OCI-LY7 (cell line): ENCODE measurements at places on chromosomes 2 and 18.
A peak's percentile ranks its signal among the peaks of the same experiment; 100 is the strongest.

GRCh38 chr2:223051693-223052289 is at the start of gene KCNE4:
Gene KCNE4 (plus strand): TSS chr2:223052190. CDS start chr2:223052831, 641 bp downstream.
- no peak for DNase-seq

- no peak for DNase-seq
These were observed 9.9 kb downstream of the ACVR1 start for GRCh38 chr2:157866202-157866601.

DNA sequence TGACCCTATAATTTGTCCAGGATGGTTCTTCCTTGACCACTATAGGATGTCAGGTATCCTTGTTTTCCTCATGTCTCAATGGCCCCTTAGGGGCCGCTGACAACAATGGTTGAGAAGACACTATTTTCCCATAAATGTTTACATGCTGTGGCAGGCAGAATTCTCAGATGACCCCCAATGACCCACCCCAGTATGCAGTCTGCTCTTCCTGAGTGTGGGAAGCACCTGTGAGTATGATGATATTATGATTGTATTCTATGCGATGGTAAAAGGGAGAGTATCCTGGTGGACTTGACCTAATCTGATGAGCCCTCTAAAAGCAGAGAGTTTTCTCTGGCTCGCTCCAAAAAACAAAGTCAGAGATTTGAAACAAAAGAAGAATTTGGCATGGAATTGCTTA is 123.1 kb upstream of the DLX2 start:
- DNase-seq = no peak

- no peak for DNase-seq
These were observed 309.5 kb upstream of the HS6ST1 start for GRCh38 chr2:128628206-128628605.

GRCh38 chr2:84449711-84450110 is 9.4 kb downstream of the SUCLG1 start:
- DNase-seq = no peak

DNA sequence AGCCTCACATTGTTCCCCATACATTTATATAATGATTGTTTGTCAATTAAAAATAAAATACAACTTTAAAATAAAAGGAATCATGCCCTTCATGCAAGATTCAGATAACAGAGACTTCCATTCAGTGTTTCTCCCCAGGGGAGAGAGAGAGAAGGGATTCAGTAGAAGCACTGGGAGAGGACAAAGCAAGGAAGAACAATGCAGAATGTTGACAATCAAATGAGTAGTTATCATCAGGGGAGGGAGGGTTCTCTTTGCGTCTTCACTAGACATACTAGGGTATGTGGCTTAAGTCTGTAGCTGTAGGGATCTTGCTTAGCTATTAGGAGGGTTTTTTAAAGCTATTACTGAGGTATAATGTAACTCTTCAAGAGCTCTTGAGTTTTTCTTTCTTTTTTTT is 30.7 kb downstream of the FSHR start:
- no peak for DNase-seq

DNA sequence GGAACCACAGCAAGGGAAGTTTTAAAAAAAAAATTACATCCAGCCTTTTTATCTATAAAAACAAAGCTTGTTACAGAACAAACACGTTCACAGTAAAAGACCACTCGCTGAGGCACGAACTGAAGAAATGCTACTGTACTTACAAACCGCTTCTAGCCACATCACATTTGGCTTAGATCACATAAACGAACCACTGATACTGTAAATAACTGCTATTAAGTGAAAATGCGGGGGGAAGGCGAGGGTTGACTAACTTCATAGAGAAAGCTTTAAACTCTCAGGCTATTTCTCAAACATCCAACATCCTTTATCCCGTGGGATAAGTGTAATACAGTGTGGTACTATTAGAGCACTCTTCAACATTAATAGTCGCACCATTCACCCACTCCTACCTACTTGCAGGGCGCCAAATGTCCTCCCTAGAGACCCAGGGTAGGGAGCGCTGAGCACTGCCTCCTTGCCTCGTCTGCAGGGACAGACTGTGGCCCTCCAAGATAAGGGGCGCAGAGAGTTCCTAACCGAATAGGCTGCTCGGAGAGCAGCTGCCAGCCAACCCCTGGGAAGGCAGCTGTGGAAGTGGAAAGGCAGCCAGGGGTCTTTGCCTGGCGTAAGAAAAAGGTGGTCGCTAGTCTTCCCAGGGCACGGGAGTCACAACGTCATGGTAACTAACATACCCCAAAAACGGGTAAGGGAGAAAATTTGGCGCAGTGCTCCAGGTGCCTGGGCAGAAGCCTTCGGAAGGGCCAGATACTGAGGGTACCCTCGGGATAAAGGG is 854 bp downstream of the GPR155 start:
- peak; percentile 36 for DNase-seq
